Fibroblast of mammary gland (primary cell): ENCODE measurements at places on chromosomes 11 and 22.

GRCh38 chr11:45145083-45145378 is 1.4 kb upstream of the PRDM11 start:
- DNase-seq = no peak

GRCh38 chr11:94910270-94910669 is 63.1 kb downstream of the CWC15 start:
- no peak for DNase-seq

DNA sequence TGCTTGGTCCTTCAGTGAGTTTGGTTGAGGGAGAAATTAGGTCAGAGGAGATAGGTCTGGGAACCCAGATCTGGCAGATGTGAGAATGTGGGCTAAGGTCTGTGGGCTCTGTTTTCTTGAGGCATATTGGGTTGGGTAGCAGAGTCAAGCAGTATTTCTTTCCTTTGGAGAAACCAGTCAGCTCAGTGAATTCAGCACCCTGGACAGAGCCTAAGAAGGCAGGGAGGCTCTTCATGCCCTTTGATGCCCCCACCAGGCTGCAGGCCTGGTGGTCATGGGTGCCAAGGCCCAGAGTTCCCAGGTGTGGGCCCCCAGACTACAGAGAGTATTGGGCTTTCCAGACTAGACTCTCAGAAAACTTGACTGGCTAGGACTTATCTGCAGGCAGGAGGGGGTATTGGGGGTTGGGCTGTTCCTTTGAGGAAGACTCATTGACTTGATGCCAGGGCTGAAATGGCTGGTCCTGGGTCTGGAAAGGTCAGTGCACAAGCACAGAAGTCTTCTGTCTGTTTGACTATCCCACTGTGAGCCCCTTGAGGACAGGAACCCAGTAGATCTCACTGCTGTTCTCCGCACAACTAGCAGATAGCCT is 45.3 kb upstream of the NECTIN1 start:
- DNase-seq = peak; percentile 39

GRCh38 chr11:43790444-43790794 is 90.2 kb upstream of the ALKBH3 start:
- peak; percentile 58 for DNase-seq

GRCh38 chr22:49928185-49928495 is 9.7 kb downstream of the CRELD2 start:
- DNase-seq = no peak

DNA sequence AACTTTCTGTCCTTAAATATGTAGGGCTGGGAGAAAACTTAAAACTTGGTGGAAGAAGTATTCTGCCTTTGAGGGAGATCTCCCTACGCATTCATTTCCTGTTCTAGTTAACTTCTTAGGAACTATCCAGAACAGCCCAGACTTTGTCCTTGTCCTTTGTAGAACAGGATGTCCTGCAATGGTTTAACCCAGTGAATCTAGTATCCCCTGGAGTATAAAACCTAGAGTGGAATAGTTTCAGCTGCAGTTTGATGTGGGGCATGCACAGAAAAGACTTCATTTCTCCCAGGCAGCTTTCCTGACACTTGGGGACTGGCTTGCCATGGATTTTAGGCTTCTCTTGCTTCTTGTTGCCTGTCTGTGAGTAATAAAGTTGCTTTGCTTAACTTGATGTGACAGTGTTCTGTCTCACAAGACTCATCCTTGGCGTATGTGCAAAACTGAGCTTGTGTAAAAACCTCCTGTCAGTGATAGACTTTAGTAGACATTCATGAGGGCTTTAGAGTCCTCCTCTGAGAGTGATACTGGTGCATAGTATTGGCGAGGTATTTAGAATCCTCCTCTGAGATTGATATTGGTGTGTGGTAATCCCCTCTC is 28.2 kb downstream of the ARHGAP42 start:
- no peak for DNase-seq

DNA sequence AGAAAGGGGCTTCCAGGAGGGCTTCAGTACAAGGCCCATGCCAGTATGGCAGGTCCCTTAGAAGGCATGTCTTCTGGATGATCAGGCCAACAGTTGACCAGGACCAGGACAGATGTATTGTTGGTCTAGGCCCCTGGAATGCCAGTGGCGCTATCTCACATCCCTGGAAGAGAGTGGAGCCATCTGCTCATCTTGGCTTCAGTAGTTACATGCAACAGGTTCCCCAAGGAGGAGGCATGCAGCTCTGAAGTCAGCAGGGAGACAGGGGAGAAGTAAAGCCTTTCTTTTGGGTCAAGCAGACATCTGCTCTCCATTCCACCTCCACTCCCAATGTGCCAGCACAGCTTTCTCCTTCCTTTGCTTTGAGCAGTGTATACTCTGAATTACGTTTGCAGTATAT is 244.1 kb downstream of the KIRREL3 start:
- no peak for DNase-seq

DNA sequence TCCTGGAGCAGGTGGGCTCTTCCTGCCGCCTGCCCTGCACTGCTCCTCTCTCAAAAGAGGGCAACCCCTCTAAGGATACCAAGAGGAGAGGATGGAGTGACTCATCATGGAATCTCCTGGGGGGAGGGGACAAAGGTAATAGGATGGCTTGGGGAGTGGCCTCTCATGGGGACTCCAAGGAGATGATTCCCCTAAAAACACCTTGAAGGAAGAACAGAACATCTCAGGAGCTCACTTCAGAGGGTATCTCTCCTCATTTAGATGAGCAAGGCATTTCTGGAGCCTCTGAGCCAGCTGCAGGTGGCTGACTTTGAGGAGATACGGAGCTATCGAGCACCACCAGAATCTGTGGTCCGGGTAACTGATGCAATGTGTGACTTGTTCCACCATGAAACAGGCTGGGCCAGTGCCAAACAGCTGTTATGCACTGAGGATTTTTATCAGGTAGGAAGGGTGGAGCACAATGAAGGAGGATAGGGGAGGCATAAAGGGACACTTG is 40.2 kb downstream of the RRP8 start:
- DNase-seq = no peak

DNA sequence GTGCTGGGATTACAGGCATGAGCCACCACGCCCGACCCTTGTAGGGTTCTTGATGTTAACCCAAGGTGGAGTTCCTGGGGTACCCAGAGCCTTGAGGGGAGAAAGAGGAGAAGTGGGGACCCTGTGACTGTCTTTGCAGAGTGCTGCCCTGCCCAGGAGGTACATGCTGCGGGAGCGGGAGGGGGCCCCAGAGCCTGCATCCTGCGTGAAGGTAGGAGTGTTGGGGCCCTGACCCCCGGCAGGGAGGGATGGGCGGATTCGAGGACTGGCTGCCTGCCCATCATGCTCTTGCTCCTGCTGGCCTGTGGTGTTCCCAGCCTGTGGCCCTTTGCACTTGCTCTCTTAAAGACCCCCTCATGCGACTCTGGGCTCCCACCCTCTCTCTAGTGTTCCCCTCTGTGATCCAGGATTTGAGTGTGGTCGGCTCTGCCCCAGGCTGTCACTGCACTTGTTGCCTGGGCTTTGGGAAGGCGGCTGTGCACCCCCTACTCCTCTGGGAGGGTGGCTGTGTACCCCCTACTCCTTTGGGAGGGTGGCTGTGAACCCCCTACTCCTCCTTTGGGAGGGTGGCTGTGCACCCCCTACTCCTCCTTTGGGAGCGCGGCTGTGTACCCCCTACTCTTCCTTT is 4.5 kb downstream of the SCO2 start:
- DNase-seq = no peak

- peak; percentile 31 for DNase-seq
These were observed 7.1 kb upstream of the FLI1 start for GRCh38 chr11:128686745-128687177.

GRCh38 chr11:127552446-127552845 is 551.9 kb upstream of the KIRREL3 start:
- DNase-seq = no peak

GRCh38 chr11:65545853-65546216 is 12.3 kb downstream of the LTBP3 start:
- DNase-seq = no peak

GRCh38 chr11:113764527-113765219 is 8.8 kb downstream of the ZW10 start:
- no peak for DNase-seq

DNA sequence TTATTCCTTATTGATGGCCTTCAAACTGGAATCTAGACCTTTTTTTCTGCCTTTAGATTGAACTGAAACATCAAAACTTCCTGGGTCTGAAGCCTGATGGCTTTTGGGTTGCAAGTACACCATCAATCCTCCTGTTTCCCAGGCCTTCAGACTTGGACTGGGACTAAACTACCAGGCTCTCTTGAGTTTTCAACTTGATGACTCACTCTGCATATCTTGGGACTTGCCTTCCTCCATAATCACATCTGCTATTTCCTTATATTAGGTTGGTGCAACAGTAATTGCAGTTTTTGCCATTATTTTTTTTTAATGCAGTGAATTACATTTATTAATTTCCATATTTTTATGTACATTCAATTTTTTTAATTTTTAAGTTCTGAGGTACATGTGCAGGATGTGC is 7.0 kb downstream of the OR51B5 start:
- DNase-seq = peak; percentile 28

DNA sequence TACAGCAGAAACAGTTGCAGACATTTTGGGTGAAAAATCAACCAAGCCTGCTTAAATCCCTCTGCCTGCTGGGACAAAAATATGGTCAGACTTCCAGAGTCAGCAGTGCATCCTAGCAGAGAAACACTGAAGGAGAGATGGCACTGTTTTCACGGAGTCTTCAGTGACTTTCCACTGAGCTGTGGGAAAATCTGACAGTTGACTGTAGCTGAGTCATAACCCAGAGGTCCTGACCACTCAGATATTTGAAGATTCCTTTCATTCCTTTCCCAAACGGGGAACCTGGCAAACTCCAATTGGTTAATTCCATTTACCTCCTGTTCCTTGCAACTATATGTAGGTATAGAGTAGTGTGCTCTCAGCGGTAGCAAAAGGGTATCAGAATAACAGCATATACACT is 20.9 kb upstream of the UPB1 start:
- peak; percentile 74 for DNase-seq

DNA sequence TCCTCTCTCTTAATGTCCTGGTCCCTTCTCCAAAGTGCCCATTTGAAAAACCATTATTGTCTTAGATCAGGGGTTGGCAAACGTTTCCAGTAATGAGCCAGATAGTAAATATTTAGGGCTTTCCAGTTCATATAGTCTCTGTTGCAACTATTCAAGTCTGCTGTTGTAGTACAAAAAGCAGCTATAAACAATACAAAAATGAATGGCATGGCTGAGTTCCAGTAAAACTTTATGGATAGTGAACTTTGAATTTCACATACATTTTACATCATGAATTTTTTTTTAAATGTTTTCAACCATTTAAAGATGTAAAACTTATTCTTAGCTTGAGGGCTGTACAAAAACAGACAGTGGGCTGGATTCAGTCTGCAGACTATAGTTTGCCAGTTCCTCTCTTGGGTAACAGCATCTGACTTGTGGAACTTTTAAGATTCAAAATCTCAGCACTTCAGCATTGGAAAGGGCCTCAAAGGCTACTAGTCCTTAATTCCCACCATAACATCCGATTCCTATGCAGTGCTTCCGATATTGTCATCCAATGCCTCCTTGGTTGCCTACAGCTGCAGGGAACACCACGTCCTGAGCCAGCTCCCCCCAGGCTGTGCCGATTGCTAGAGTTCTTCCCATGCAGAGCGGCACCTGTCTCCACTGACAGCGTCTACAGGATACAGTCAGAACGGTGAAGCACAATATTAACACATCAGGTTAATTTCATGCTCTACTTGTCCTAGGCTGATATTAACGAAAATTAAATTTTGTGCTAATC is 65.6 kb upstream of the E2F8 start:
- no peak for DNase-seq

- no peak for DNase-seq
These were observed 89.4 kb downstream of the SYN3 start for GRCh38 chr22:32968746-32969145.

DNA sequence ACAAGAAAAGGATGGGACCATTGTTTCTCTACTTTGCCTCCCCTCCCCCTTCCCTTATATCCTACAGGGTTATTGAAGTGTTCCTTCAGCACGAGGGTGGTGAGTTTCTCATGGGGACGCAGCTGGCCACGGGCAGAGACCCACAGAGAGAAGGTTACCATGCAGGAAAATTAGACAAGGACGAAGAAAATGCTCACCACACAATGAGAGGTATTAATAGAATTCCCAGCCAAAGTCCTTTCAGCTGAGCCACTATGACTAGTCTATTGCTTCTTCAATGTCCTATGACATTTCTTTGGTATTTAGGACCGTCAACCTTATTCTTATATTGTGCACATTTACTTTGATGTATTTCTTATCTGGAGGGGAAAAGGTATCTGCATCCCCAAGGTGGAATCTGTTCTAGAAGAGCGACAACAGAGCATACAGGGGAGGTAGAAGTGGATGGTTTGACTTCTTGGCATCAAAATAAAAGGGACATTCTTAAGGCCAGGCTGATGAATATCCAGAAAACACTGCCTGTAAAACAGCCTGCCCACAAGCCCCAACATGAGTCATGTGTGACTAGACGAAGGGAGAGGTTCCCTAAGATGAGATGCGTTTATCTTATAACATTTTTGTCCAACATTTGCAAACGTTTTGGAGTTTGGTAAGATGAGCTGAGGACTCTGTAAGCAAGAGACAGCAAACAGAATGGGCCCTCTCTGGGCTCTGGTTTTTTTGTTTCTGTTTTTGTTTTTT is 209.8 kb upstream of the NARS2 start:
- peak; percentile 82 for DNase-seq

- no peak for DNase-seq
These were observed 196.7 kb upstream of the GUCY1A2 start for GRCh38 chr11:107215010-107215409.

- no peak for DNase-seq
These were observed 2.1 kb upstream of the DGKZ start for GRCh38 chr11:46345131-46345597.

GRCh38 chr11:102510439-102511135 is 20.0 kb downstream of the MMP7 start:
- DNase-seq = no peak

- peak; percentile 15 for DNase-seq
These were observed 3.6 kb upstream of the OR51L1 start for GRCh38 chr11:4991060-4991459.

GRCh38 chr11:67160045-67160444 is 41.0 kb downstream of the KDM2A start:
- no peak for DNase-seq

GRCh38 chr11:68892576-68892975 is 11.1 kb downstream of the MRPL21 start:
- DNase-seq = no peak

DNA sequence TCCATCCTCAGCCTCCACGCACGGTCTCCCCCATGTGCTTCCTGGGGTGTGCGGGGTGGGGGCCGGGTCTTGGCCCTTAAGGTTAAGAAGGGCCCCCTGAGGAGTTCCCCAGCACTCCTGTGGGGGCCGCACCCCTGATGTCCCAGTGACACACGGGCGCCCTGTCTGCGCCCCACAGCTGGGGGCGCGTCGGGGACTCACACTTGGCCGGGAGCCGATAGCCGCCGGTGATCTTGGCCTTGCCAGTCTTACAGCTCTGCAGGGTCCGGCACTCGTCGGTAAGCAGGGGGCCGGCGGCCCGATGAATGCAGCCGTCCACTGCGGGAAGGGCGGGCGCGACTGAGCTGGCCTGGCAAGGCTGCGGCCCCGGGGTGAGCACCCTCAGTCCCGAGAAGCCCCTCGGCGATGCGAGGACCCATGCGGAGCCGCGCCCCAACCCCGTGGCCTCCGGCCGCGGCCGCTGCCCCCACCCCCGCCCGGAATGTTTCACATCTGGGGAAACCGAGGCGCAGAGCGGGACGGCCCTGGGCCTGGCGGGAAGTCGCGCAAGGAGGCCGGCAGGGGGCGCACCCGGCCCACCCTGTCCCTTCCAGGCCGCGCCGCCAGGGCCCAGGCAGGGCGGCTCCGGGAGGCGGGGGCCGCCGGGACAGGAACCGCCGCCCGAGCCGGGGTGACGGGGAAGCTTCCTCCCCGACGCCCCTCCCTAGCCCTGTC is 13.9 kb downstream of the OTUB1 start:
- peak; percentile 69 for DNase-seq
